ENCODE measurements at places on chromosomes 2 and 18.

GRCh38 chr2:132477962-132478361 lies 61.4 kb downstream of the GPR39 start:
- H3K36me3 ChIP-seq: no peaks in the 10 kb centered on the region
- no peaks in the 10 kb centered on the region for H3K27me3 ChIP-seq
- H3K4me1 ChIP-seq: no peaks in the 10 kb centered on the region
- H3K4me3 ChIP-seq: no peak overlapping the region

GRCh38 chr2:6470518-6470917 lies 395.2 kb downstream of the CMPK2 start:
- no peak overlapping the region for H3K27ac ChIP-seq
- H3K4me3 ChIP-seq: no peak overlapping the region
- H3K4me1 ChIP-seq: no peaks in the 10 kb centered on the region
- H3K36me3 ChIP-seq: no peaks in the 10 kb centered on the region
- peaks cover 2% of the 10 kb centered on the region for H3K27me3 ChIP-seq
- peak; percentile 27 for DNase-seq

DNA sequence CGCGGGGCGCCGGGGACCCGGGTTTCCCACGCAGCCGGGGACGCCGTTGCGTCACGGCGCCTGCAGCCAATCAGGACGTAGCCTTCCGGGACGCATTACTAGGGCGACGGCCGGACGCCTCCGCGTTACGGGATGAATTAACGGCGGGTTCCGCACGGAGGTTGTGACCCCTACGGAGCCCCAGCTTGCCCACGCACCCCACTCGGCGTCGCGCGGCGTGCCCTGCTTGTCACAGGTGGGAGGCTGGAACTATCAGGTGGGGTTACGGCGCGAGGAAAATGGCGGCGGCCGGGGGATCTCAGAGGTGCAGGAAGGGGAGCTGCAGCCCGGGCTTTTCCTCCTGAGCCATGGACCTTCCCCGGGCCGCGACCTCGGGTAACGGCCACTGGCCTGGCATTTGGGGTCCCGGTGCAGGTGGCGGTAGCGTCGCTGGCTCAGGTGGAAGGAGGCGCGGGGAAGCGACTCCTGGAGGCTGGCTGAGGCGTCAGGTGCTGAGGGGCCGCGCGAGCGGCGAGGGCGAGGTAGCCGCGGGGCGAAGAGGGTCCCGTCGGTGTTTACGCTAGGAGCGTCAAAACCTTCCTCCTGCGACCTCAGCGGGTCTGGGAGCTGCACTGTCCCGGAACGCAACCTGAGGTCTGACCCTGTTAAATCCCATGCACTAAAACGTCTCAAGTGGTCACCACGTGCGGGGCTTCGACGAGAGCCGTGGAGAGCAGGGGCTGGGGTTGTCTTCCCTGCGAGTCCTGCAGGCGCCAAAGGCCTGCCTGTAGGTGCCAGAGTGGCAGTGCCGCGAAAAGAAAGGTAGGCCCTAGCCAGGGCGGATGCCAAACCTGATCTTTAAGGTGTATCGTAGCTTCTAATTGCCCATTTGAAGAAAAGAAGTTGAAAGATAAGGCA lies at the start of gene LCLAT1:
Gene LCLAT1, plus strand, starts transcription at position 98 of the 897 bp plus-strand sequence. CDS start 78,345 bp downstream, outside the sequence.
- peak within 1 kb of the TSS; percentile 85 for H3K4me3 ChIP-seq
- H3K27ac ChIP-seq: peak within 1 kb of the TSS; percentile 97
- H3K36me3 ChIP-seq: peaks cover 16% of the 10 kb centered on the region
- peaks cover 26% of the 10 kb centered on the region for H3K4me1 ChIP-seq
- H3K27me3 ChIP-seq: no peaks in the 10 kb centered on the region

DNA sequence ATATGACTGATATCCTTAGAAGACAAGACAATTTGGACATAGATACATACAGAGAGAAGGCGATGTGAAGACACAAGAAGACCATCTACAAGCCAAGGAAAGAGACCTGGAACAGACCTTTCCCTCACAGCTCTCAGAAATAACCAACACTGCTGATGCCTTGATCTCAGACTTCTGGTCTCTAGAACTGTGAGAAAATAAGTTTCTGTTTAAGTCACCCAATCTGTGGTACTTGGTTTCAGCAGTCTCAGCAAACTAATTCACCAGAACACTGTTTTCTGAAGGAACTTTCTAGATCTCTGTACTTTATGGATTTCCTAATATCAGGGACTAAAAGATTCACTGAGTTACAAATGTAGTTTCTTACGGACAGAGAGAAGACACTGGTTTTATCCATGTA lies 58.8 kb downstream of the NAB1 start:
- H3K27ac ChIP-seq: peak overlapping the region; percentile 58
- H3K4me1 ChIP-seq: peaks cover 10% of the 10 kb centered on the region
- no peaks in the 10 kb centered on the region for H3K27me3 ChIP-seq

DNA sequence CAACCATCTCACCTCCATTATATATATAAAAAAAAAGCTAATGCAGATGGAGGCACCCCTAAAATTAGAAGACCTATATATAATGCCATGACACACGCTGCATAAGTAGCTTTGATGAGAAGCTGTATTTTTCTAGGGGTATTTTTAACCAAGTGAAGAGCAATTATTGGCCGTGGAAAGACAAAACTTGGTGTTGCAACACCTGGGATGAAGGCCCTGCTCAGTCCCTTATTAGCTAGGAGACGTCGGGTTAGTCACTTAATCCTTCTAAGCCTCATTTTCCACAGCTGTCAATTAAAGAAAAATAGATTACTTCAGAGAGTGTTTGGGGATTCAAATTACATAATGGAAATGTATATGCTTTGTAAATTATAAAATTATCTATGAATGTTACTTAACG lies 63.0 kb downstream of the WDR75 start:
- peaks cover 2% of the 10 kb centered on the region for H3K27me3 ChIP-seq
- H3K4me1 ChIP-seq: no peaks in the 10 kb centered on the region
- no peak overlapping the region for H3K4me3 ChIP-seq
- H3K36me3 ChIP-seq: no peaks in the 10 kb centered on the region
- DNase-seq: no peak
- no peak overlapping the region for H3K27ac ChIP-seq

DNA sequence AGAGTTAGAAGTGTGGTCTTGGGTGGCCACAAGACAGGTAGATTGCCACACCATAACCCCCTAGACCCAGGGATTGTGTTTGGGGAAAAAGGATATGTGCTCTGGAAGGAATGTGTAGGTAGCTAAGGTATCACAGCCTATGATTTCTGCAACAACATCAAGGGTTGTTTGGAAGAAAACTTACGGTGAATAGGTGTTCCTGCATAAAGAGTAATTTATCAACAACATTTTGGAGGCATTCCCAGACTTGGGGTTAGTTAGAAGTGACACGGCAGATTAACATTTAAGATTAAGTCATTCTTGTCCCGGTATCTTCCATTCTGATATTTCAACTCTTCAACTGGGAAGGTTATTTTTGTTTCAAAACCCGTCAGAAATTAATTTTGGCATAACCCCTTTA lies 65.5 kb downstream of the SPP2 start:
- no peaks in the 10 kb centered on the region for H3K4me1 ChIP-seq
- peaks cover 33% of the 10 kb centered on the region for H3K27me3 ChIP-seq
- no peaks in the 10 kb centered on the region for H3K36me3 ChIP-seq
- no peak overlapping the region for H3K4me3 ChIP-seq
- H3K27ac ChIP-seq: no peak overlapping the region
- DNase-seq: no peak

- DNase-seq: no peak
- peaks cover 45% of the 10 kb centered on the region for H3K36me3 ChIP-seq
- peak overlapping the region; percentile 99 for H3K4me3 ChIP-seq
- peaks cover 23% of the 10 kb centered on the region for H3K4me1 ChIP-seq
These were observed 577 bp downstream of the ERCC3 start for GRCh38 chr2:127293386-127293747.

All from activated CD4-positive, alpha-beta T cell treated with anti-CD3 and anti-CD28 coated beads, Interleukin-2, amount 10 ng/mL, durations not matched to agents 24 days and 14 days (primary cell).